PC-3 (cell line): ENCODE measurements at places on chromosomes 2 and 18.
A peak's percentile ranks its signal among the peaks of the same experiment; 100 is the strongest.

GRCh38 chr2:75480971-75481836 is 79.5 kb downstream of the EVA1A start:
- peak; percentile 32 for DNase-seq

DNA sequence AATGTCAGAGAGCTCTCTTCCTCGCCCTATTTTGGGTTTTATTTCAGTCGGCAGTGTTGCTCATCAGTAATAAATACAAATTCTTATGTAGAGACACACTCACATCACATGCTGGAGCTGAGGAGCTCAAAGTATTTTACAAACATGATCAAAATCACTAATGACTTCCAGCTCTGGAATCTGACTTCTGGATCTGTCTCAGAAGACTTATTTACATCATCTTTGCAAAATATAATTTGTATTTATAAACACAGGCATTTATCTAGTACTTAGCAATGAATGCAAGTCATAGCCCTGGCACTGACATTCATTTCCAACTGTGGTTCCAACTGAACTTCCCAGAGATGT is 327.1 kb downstream of the NCKAP5 start:
- no peak for DNase-seq

- DNase-seq, result peak; percentile 38
These were observed 179.9 kb upstream of the MSH6 start for GRCh38 chr2:47602996-47603395.

DNA sequence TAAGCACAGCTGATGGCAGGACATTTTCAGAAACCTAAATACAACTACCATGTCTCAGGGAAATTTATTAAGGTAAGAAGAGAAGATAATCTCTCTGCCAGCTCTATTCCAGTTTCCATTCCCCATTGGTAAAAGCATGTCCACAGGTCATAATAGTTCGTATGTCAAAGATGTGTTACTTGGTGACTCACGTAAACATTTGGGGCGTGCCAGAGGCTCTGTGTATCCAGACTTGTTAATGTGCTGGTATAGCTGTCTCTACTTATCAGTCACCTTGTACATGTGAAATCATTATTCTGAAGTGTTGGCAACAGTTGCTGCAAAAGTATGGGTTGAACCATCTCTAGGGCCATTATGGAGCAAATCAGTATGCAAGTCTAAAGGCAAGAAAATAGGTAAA is 1345.1 kb downstream of the SUCLG1 start:
- DNase-seq, result peak; percentile 36

GRCh38 chr18:7117390-7118355 is at the start of gene LAMA1:
LAMA1 (minus strand) TSS chr18:7117797; CDS start chr18:7117720, 77 bp downstream.
- no peak for DNase-seq

GRCh38 chr2:58137856-58138255 is 91.2 kb downstream of the VRK2 start:
- DNase-seq, result no peak

- no peak for DNase-seq
These were observed 38.4 kb downstream of the KIF1A start for GRCh38 chr2:240781471-240782220.

DNA sequence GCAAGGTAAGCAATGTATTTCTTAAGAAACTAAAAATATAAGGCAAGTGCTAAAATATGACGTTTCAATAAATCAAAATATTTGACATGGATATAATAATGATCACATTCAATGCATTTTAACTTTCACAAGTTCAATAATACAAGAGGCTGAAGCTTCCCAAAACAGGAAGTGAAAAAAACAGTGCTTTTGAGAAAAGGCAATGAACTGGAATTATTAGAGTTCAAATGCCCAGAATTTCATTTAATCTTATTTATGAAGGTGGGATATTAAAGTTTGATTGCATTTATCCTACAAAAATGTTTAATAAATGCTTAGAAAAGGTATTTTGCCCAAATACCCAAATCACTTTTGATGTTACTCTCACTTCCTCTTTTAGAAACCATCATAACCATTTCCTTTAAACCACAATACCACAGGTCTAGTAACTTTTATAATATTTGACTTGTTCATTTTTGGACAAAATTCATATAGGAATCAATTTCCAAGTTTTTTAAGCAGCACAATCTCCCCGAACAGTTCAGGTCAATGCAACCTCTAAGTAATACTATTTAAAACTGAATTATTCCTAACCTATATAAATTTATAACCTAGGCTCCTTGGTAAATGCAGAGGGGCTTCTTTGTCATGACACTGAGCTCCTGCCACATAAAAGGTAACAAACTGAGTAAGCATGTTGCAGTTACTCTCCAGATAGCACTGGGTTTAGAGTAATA is 2.1 kb downstream of the NCKAP1 start:
- DNase-seq, result no peak

- no peak for DNase-seq
These were observed 40.7 kb downstream of the INO80D start for GRCh38 chr2:206045251-206045650.
